Urinary bladder (tissue), 4 donors: ENCODE measurements at places on chromosomes 3 and 15. TPM values are rescaled to one million over a fixed set of nuclear protein-coding genes. Genes with fewer than 3 reads are reported as not detected.

- no peak for DNase-seq
These were observed 18.8 kb upstream of the TNFSF10 start for GRCh38 chr3:172541945-172542488.

DNA sequence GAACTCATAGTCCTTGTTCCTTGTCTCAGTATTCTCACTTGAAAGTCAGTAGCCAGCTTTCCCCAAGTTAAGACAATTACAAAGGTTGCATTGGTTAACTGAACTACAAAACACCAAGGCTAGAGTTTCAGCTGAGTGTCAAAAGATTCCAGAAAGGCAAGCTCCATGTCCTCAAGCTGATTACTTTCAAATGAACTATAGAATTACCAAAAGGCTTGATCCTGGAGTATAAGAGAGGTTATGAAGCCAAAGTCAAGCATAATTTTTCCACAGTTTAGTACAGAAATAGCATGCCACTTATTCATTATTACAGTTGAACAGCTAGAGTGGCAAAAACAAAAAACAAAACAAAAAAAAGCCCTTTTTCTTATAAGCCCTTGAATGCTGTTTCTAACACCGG lies 51.9 kb downstream of the ZBTB20 start:
- no peak for DNase-seq

DNA sequence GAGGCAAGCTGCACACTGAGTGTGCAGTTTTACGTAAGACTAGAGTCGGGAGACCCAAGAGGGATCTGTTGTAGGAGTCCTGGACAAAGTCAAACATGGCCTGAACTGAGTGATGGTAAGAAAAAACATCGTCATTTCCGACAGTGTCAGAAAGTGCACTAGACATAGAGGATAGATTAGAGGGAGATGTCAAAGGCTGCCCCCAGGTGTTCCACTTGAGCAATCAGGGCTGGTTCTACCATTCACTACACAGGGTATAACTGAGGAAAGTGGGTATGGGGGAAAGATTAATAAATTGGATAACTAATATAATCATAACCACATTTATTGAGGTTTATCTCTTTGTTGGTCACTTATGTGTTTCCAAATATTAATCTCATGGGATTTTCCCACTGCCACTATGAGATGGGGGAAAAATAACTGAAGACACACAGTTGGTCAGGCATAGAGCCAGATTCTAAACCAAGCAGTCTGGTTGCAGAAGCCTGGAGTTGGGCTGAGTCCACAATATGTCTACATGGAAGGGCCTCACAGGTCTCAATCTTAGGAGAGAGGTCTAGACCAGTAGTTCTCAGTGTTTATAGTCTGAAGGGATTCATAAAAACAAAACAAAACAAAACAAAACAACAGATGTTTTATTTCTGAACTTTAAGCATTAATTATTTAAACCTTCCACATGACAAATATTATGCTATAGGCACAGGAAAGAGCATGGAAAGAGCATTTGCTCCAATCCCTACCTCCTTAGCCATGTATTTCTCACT lies 766.5 kb downstream of the NTRK3 start:
- DNase-seq, result no peak

The DNAH12 gene
- 0.37 TPM for total RNA-seq
